ENCODE measurements at places on chromosomes 11 and 22.

DNA sequence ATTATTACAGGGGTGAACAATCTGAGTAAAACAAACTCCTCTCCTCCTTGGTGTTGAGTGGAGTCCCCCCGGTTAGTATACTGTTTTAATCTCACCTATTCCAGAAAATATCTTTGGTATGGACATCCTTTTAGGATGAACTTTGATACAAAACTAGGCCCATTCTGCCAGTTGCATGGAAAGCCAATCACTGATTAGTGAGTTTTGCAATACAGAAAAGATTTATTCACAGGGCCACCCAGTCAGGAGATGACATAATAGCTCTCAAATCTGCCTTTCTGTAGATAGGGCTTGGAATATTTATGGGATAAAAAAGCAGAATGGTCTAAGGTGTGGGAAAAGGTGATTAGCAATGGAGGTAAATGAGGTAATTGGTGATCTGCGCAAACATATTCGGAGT lies 30.3 kb upstream of the SLC22A25 start:
- no peak for DNase-seq

- no peak for DNase-seq
Measured at GRCh38 chr22:40415531-40416266, 45.3 kb downstream of the SGSM3 start.

DNA sequence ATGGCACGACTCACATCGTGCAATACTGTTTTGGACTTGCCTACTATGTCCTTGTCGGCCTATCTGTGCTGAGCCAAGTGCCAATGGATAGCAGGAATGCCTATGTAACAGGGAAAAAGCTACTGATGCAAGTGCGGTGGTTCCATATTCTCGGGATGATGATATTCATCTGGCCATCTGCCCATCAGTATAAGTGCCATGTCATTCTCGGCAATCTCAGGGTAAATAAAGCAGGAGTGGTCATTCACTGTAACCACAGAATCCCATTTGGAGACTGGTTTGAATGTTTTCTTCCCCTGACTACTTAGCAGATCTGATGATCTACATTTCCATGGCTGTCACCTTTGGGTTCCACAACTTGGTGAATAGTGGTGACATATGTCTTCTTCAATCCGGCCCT lies 20.1 kb downstream of the OOSP3 start:
- DNase-seq, result no peak

DNA sequence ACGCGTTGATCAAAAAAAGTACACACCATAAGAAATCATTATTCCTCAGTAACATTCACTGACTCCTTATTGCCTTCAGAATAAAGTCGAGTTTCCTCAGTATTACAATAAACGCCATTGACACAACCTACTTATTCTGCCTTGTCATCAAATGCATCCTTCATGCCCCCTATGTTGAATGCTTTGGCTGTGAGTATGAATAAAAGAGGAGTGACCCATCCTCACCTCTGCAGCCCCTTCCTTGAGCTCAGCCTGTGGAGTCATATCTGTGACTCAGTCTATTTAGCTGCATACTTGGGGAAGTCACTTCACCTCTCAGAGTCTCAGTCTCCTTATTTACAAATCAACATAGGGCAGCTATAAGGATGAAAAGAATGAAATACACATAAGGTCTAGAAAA lies 65.1 kb downstream of the USP35 start:
- DNase-seq, result no peak

- no peak for DNase-seq
Measured at GRCh38 chr22:39946503-39947219, 13.5 kb upstream of the TMA7B start.

DNA sequence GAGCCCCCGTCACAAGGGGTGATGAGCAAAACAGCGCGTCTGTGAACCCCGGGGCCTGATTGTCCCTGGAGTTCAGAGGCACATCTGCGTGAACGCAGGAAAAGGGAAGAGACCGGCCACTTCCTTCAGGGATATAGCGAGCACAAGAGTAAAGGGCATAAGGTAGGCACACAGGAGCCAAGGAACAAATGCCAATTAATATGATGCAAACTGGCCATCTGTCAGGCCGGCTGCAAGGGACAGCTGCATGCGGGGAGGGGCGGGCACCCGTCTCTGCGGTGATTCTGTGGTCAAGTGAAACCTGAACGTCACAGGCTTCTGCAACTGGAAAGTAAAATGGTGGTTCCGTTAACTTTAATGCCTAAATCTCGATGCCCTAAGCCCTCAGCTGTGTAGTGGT lies 64.7 kb downstream of the TRIM29 start:
- no peak for DNase-seq

- no peak for DNase-seq
Measured at GRCh38 chr11:15852179-15852578, 504.2 kb downstream of the SOX6 start.

GRCh38 chr11:95256321-95256779 lies 25.3 kb upstream of the SESN3 start:
- no peak for DNase-seq

DNA sequence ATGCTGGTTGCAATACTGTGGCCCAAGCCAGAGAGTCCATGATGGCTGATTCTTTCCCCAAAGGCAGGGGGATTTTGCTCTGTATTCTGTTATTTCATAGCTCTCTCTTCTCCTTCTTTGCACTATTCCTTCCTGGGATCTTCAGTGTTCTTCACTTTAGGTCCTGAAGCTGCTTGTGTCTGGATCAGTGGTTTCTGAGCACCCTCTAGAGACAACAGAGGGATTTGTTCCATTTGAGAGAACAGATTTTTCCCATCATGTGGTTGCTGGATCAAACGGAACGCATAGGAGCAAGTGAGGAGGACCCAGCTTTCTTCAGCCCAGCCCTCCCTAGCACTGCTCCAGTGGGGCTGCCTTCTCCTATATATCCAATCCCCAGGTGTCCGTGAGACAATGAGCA lies 68.7 kb upstream of the SYN3 start:
- no peak for DNase-seq

DNA sequence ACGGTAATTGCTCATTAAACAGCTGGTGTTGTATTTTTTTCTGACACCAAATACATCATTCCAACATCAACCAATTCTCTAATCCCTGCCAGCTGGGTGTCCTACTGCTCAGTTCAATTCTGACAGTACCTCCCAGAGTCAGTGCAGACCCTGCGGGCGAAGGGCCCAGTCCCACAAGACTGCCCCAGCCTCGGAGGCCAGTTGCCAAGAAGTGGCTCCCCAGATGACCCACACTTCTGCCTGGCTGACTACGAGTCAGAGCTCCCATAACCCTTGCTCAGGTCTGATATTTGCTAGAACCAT lies 147.2 kb downstream of the CTTN start:
- DNase-seq, result no peak

DNA sequence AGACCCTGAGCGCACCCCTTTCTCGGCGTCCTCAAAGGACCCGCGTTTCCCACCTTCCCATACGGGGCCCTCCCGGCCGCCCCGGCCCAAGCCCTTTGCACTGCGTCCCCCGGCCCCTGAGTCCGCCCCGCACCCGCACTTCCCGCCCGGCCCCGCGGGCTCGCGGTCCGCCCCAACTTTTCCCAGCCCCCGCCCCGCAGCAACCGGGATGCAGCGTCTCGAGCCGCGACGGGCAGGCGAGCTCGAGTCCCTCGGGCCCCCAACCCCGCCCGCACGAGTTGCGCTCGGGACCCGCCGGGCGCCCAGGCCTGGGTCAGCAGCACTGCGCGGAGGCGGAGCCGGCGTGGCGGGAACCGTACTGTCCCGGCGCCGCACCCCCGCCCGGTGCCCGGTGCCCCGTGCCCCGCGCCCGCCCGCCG lies 371 bp downstream of the SMCO4 start:
- DNase-seq, result no peak

DNA sequence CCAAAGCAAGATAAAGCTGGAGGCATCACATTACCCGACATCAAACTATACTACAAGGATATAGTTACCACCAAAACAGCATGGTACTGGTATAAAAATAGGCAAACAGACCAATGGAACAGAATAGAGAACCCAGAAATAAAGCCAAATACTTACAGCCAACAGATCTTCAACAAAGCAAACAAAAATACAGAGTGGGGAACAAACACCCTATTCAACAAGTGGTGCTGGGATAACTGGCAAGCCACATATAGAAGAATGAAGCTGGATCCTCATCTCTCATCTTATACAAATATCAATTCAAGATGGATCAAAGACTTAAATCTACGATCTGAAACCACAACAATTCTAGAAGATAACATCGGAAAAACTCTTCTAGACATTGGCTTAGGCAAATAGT lies 50.0 kb upstream of the CLTCL1 start:
- no peak for DNase-seq

GRCh38 chr11:1260023-1260501 lies 37.2 kb downstream of the MUC5B start:
- no peak for DNase-seq

- no peak for DNase-seq
Measured at GRCh38 chr11:12303421-12304149, 73.8 kb upstream of the PARVA start.

GRCh38 chr11:31254415-31254814 lies 115.1 kb downstream of the DCDC1 start:
- DNase-seq, result no peak

GRCh38 chr22:43910178-43910695 lies 13.4 kb upstream of the PNPLA3 start:
- no peak for DNase-seq

DNA sequence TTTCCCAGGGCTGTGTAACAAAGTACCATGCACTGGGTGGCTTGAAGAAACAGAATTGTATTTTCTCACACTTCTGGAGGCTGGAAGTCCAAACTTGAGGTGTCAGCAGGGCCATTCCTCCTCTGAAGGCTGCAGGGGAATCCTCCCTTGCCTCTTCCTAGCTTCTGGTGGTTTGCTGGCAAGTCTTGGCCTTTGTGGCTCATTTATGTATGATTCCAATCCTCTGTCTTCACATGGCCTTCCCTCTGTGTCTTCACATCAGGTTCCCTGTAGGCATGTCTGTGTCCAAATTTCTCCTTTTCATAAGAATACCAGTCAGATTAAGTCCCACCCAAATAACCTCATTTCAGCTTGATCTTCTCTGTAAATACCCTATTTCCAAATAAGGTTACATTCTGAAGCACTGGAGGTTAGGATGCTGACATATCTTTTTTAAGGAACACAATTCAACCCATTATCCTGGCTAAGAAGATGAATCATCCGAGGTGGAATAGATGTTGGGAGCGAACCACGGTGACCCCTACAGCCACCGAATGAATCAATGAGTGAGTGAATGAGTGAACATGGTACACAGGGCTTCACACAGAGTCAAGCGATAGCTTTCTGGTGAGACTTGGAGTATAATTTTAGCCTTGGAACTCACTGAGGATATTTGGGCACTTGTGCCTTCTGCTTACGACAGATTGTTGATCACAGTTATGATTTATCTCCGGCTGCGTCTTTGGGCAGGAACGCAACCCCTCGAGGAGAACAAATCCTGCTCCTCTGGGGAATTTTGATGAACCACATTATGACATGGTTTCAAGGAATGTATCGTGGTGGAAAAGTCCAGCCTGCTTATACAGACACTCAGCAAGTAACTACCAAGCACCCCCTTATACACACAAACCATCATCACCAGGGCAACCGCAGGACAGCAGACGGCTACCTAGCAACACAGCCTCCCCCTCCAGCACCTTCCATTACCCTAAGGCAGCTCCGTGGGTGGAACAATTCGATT lies 34.3 kb upstream of the MICAL2 start:
- no peak for DNase-seq

DNA sequence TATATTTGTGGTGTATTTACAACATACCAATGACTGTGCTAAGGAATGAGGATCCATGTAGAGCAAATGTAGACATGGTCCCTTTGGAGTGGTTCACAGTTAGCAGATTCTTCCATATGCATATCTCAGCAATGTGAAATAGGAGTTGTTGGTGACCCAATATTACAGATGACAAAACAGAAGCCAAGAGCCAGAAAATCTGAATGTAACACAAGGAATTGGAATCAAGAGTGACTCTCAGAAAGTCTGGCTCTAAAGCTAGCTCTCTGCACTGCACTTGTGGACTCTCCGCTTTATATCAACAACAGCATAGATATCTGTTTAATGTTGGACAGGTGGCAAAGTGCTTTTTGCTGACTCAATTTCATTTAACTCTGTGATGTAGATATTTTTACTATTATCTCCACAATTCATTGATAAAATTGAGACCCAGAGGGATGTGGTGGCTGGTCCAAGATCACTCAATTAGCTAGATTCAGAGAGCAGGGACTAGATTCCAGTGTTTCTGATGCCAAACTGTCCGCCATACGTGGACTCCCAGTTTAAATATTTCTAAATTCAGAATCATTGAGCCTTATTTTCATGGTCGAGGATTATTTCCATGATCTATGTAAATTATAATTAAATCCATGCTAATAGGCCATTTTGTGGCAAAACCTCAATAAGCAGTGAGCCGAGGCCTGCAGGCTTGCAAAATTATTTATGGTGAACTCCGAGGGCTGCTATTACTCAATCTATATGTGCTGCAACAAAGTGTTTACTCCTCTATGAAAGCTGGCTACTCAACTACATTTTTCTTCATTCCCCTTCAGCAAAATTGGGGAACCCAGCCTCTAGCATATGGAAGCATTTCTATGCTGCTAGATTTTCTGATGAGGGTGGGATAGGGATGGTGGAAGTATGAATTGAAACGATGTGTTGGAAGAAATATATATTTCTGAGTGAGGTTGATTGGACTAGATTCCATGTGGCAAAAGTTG lies 21.1 kb upstream of the TENM4 start:
- DNase-seq, result no peak

DNA sequence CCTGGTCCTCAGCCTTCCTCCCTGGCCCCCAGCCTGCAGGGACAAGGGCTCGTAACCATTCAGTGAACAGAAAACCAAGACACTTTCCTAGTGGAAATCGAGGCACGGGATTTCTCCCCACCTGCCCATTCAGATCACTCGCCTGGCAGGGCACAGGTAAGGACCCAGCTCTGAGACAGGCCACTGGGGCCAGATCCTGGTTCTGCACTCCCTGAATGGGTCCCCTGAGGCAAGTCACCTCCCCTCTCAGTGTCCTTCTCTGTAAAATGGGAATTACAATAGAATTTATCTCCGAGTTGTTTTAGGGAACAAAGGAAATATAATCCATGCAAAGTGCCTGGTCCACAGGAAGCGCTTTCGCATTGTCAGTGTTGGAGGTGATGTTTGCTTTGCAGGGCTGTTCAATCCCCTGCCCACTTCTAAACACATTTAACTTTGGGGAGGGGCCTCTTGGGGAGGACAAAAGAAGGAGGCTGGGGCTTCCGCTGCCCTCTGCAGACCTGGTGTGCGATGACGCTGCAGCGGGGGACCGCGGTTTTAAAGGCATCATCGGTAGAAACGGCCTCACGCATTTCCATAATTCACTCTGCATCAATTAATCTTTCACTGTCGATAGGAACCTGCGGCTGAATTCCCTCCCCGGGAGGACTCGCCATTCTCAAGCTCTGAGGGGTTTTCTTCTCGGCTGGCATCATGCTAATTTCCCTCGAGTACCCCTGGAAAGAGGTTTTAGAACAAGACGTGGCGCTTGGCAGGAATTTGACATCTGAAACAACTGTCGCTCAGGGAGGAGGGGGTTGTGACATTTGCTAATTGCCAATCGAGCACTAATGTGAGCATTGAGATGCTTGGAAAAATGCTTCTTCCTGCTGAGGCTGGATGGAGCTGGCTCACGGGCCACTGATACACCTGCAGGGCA lies 70.4 kb upstream of the FGF3 start:
- DNase-seq, result no peak

All from T-helper 2 cell (primary cell).